ENCODE measurements at places on chromosomes 2 and 18. TPM values are rescaled to one million over a fixed set of nuclear protein-coding genes. Genes with fewer than 3 reads are reported as not detected.

Gene CD226
- 43.7 TPM for total RNA-seq

Gene LYPD6B
- total RNA-seq, result 0.46 TPM

Gene RBM43
- total RNA-seq, result 9.5 TPM

Gene MC2R
- not detected for total RNA-seq

Gene CNGA3
- not detected for total RNA-seq

Gene TXNDC9
- total RNA-seq, result 49.7 TPM

Gene RASGRP3
- total RNA-seq, result 43.4 TPM

- no peak for DNase-seq
Measured at GRCh38 chr2:212282671-212283261, 255.8 kb downstream of the ERBB4 start.

DNA sequence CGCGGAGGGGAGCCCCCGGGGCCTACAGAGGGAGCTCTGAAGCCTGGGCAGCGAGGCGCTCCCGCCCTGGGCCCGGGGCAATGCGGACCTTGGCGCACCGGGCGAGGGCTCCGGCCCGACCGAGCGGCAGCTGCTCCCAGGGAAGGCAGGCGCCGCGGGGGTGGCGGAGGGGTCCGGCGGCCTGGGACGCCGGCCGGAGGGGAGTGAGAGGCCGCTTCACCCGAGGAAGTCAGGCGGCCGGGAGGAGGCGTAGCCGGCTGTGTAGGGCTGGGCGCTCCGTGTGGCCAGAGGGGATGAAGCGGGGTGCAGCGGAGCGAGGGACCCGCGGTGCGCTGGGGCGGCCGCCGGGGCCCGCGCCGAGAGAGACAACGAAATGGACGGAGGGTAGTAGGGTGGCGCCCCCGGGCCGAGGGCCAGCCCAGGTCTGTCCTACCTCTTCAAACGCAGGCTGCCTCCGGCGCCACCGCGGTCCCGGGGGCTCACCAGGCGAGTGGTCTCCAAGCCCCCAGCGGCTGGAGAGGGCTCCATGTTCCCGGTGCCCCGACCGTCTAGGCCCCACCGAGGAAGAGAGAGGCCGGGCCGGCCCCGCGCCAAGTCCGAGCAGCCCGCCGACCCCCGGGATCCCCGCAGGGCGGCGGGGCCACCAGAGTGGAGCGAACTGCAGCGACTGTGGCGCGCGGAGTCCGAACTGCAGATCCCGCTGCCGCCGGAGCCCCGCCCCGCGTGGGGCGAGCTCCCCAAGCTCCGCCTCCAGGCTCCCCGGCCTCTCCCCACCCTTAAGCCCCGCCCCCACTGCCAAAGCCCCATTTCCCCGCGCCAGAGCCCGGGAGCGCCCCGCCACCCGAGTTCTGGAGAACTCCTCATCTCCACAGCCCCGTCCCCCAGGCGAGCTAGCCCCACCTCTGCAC is at the start of gene SLC30A3:
SLC30A3 (minus strand) TSS at position 669 of the 908 bp plus-strand sequence; CDS start at position 528, 141 bp downstream.
- peak; percentile 84 for DNase-seq

- no peak for DNase-seq
Measured at GRCh38 chr2:11411768-11412448, 54.1 kb downstream of the E2F6 start.

- no peak for DNase-seq
Measured at GRCh38 chr18:58605027-58606020, 23.6 kb downstream of the ALPK2 start.

- DNase-seq, result peak; percentile 89
Measured at GRCh38 chr2:121699421-121700333, 37.0 kb downstream of the NIFK start.

DNA sequence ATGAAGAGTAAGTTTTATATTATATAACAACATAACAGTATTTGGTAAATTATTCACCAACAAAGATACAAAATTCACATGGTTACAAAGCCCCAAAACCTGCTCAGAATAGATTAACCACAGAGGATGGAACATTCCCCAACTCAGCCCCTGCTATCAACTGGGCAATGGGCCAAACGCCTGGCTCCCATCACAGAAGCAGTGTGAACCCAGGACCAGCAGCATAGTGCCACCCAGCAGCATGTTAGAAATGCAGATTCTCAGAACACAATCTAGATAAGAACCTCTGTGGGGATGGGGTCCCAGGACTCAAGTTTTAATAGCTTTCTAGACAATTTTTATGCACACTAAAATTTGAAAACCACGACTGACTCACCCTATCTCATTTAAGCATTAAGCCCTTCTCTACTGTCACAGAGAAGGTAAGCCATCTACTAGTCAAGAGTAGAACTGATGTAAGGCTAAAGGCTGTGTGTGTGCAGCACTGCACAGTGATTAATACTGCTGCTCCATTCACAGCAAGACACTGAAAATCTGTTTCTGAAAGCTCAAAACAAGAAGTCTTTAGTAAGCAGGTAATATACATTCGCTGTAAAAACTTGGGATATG is 15.2 kb downstream of the AFG3L2 start:
- DNase-seq, result no peak

DNA sequence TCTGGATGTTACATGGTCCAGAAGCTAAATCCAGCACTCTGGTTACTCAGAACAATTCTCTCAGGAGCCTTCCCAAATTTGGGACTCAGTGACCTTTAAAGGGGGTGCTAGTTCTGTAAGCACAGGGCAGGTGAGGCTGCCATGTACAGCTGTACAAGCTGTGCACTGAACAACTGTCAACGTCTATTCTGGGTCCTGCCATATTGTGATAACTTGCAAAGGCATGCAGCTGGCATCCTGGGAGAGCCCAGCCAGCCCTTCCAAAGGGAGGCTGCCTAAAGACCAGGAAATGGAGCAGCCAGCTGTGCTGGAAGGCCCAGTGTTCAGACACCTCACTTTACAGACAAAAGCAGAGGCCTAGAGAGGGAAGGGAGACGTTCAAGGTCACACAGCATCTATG is 204.8 kb downstream of the KLHL29 start:
- DNase-seq, result peak; percentile 40

DNA sequence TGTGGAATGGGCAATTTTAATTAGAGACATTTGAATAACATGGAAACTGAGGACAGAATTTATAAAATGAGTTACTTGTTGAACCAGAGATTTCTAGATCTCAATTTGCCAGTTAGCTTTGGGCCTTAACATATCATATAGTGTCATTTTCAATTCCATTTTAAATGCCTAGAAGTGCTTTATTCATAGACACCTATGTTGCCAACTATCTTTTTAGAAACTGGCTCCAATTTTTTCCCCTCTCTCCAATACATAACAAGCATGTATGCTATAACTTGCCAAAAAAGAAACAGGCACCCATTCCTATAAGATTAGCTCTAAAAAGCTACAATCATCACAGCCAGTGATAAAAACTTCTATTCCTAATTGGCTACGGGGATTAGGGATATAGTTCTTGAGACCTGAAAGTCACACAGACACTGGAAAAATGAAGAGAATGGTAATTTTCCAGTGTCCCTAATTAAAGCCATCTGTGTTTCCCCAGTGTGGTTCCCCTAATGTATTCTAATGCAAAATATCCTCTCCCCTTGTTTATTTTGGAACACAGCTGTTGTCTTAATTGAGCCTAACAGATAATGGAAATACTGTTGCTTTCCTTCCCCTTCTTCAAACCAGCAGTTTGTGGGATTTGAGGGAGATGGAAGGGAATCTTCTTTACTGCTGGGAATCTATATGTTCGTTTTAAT is 205.5 kb upstream of the FSHR start:
- no peak for DNase-seq

GRCh38 chr2:54030396-54030741 is 59.6 kb upstream of the PSME4 start:
- no peak for DNase-seq

DNA sequence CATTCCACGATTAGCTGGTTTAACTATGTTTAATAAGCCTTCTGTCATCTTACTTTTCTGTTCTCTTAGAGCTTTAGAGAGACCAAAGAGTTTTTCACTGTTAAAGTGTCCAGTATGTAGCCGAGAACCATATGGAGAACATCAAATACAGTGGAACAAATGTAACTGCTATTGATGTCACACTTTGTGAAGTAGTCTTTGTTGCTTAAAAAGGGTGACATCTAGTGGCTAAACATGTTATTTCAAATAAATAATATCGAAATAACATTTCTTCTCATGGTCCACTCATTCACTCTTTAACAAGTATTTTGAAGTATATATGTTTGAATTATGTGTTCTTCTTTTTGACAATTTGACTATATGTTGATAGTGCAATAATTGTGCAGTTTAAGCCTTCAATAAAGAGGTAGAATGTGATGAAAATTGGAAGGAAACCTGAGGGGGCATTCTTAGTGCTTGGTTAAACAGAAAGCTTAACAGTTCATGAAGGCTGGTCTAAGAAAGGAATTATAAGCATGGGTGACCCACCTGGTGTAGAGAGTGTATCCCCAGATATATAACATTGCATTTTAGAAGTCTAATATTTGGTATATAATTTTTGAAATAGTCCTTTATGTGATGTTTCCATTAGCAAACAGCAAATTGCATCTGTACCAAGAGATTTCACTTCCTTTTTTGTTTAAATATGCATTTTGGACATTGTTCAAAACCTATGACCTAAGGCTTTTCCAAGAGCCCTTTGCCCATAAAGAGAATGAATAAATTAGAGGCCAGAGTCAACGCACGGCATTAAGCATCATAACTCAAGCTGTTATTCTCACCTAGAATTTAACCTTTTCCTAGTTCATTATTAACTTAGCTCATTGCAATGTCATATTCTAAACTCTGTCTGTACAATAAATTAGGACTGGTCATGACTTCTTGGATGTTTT is 112.1 kb downstream of the KYNU start:
- no peak for DNase-seq

DNA sequence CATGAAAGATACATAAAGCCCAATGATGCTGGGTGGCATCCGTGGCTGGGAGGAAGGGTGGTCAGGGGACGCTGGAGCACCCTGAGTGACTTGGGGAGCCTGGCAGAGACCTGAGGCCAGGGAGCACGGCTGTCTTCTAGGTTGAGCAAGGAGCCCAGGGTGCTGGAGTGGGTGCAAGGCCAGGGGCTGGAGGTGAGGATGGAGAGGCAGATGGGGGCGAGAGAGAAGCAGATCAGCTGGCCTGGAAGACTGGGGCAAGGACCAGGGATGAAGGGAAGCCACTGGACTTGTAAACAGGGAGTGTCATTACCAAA is 52.2 kb downstream of the FAM178B start:
- DNase-seq, result peak; percentile 55

GRCh38 chr2:133143645-133144044 is 424.6 kb downstream of the NCKAP5 start:
- no peak for DNase-seq

DNA sequence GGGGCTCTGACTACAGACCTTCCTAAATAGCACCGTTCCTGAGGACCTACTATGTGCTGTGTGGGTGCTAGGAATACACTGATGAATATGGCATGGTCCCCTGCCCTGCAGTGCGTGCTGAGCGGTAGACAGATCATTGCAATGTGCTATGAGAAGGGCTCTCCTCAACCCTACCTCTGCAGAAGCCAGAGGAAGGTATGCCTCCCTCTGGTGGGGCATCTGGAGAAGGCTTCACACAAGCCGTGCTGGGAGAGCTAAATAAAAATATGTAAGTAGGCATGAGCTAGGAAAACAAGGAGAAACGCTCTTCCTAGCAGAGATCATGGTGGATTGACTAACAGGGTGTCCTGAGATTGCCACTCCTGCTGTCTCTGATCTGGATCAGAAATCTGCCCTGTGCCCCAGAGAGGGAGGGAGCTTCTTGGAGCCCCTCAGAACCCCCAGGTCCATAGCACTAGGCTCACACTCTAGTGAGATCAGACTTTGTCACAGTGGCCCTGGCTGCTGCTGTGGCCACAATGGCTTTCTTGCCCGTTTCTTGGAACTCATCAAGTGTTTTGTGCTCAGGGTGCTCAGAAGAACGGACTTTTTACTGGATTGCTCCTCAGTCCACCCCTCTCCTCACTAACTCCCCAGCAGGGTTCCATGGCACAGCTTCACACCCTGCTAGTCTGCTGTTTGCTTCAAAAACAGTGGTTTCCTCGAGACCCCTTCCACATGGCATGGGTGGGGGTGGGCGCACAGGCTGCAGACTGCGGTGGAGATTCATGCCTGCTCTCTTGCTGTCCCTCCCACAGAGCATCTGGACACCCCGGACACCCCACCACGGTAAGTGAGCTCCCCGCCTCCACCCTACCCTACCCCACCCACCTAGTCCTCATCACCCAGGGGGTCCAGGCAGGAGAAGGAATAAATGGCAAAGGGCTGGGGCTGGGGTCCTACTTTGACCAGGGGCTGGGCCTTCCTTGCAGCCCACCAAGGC is 14.2 kb downstream of the SIGLEC15 start:
- DNase-seq, result peak; percentile 69
